ENCODE measurements at places on chromosomes 6 and 20. TPM values are rescaled to one million over a fixed set of nuclear protein-coding genes. Genes with fewer than 3 reads are reported as not detected.

The TEAD3 gene
- 12.0 TPM for total RNA-seq

The RCAN2 gene
- 7.6 TPM for total RNA-seq

DNA sequence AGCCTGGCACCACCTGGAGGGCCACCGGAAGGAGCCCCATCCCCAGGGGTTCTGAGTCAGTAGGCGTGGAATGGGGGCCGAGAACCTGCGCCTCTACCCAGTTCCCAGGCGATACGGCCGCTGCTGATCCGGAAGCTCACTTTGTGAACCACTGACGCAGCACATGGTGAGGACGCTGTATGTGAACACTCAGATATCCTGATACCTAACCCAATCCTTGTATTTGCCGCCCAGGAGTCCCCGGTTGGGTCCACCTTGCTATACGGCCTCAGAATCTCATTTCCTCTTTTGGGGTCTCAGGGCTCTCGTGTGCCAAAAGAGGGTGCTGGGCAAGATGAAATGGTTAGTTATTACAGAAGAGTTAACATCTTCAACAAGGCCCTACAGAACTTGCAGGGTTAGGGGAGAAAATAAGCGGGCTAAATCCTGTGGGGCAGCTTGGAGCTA, 604 bp upstream of the RAB5IF start:
- no peak for DNase-seq

DNA sequence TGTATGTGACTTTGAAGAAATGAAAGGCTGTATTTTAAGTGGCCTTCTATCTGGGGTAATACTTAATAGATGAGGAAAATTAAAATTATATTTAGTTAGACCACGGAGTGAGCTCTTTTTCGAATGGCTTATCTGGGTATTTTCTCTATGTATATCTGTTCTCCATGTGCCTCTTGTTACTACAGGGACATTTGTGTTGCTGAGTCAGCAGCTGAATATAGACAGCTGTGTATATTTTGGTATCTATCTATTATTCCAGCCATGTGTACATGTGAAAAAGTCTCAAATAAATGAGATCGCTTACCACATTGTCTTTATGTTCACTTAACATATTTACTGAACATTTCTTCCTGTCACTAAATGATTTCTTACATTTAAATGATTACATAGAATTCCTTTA, 57.2 kb downstream of the TMEM200A start:
- no peak for DNase-seq

DNA sequence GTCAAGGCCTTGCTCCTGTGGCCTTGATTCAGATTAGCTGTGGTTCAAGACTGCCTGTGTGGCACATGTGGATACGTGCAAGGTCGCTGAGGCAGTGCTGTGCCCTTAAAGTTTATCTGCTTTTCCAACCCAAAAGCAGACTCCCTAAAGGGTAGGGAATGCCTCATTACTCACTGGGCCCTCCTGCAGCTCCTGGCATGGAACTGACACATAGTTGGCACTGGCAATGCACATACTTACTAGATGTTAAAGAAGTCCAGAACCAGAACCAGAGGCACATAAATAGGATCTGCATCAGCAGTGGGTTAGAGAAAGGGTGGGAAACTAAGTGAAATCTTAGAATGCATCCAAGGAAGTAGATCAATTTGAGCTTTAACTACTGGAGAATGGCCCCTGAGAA, 90.6 kb upstream of the MLN start:
- peak; percentile 68 for DNase-seq

Measured in GM23248 (cell line).